CD4-positive, alpha-beta T cell (primary cell): ENCODE measurements at places on chromosomes 4 and X. TPM values are rescaled to one million over a fixed set of nuclear protein-coding genes. Genes with fewer than 3 reads are reported as not detected.

RAB39B gene
- total RNA-seq, result 5.6 TPM

FAM9B gene
- not detected for total RNA-seq

- DNase-seq, result no peak
These were observed 15.9 kb downstream of the PLAC1 start for GRCh38 chrX:134642386-134642785.

DNA sequence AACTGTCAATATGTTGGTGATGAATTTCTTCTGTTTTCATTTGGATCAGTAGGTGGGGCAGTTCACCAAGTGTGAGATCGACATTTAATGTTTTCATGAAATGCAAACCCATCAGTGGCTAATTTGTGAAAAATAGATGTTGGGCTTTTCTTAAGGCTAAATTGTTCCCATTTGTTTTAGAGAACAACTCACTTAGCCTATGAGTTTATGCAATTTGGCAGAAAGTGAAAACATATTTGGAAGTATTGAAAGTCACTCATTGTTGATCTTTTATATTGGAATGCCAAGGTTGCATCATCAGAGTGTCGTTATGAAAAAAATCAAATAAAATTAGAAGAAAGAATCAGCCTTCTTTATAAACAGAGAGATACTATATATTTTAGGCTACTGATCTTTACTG, 132.4 kb downstream of the RPA4 start:
- no peak for DNase-seq

PLS3 gene
- total RNA-seq, result 0.45 TPM

AREG gene
- total RNA-seq, result 57.9 TPM
